ENCODE measurements at places on chromosomes 5 and 9.

GRCh38 chr5:117892360-117892759 is 1096.0 kb downstream of the DTWD2 start:
- DNase-seq: no peak

- no peak for DNase-seq
These were observed 76.7 kb upstream of the SPOCK1 start for GRCh38 chr5:137575847-137576246.

GRCh38 chr9:121424024-121424432 is 54.0 kb upstream of the STOM start:
- no peak for DNase-seq

DNA sequence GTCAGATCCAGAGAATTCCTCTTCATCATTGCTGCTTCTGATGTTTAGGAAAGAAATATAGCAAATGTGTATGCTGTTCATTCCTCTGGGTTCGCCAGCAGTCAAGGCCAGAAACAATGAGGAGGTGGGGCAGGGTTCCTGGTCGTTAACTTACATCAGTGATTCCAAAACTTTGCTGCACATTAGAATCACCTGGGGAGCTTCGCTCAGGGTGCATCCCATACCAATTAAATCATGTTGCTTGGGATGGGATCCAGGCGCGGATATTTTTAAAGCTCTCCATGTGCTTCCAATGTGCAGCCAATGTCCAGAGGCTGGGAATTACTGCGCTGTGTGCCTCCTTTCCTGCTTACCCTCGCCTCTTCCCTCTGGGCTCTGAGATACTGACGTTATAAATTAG is 227.9 kb upstream of the KLF9 start:
- DNase-seq: no peak

DNA sequence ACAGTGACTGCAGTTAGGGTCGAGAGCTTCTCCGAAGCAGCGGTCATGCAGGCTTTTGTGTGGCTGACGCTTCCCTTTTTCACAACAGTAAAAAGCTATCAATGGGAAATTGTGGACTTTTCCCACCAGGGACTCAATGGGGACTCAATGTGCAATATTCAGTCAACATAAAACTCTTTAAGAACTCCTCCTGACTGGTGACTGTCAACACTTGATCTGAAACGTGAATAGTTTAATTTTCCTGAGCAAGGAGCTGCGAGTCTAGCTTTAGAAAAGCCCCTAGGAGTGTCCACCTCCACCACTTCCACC is 28.7 kb downstream of the EXOC3 start:
- no peak for DNase-seq

Data from stimulated activated CD8-positive, alpha-beta memory T cell treated with anti-CD3 and anti-CD28 coated beads, Interleukin-7, amount 100 ng/mL, for 4 hours (primary cell).